ENCODE measurements at places on chromosomes 12 and 14.

DNA sequence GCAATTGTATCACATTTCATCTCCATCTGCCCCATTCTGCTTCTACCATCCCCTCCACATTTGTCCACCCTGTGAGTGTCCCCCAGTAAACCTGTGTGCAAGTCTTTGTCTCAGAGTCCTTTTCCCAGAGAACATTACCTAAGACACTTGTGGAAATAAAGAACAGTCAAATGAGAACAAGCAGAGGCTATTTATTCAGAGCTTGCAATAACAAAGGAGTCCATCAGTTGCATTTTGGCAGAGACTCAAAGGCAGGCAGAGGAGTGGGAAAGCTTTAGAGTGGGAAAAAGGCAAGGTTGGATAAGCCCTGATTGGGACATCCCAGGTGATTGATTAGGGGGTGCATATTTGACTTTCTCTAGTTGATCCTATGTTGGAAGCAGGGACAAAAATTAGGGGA, 18.2 kb upstream of the PPFIBP1 start:
- DNase-seq: no peak

GRCh38 chr12:22860926-22861325, 236.0 kb downstream of the ETNK1 start:
- DNase-seq: no peak

DNA sequence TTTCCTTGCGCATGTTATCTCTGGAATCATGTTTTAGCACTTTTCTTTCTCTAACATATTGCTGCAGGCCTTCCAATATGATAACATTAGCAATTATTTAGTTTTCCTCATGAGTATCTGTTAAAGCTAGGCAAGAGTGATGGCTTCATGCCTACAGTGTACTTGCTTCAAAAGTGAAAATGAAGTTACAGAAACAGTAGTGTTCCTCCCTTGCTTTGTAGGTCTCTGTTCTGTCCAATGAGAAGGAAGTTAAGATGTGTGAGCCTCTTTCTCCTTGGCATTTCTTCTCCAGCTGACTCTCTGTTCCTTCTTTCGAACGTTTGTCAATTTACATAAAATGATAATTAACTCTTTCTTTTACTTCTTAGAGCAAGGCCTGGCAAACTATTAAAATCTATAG, 22.2 kb downstream of the LRRIQ1 start:
- DNase-seq: no peak

DNA sequence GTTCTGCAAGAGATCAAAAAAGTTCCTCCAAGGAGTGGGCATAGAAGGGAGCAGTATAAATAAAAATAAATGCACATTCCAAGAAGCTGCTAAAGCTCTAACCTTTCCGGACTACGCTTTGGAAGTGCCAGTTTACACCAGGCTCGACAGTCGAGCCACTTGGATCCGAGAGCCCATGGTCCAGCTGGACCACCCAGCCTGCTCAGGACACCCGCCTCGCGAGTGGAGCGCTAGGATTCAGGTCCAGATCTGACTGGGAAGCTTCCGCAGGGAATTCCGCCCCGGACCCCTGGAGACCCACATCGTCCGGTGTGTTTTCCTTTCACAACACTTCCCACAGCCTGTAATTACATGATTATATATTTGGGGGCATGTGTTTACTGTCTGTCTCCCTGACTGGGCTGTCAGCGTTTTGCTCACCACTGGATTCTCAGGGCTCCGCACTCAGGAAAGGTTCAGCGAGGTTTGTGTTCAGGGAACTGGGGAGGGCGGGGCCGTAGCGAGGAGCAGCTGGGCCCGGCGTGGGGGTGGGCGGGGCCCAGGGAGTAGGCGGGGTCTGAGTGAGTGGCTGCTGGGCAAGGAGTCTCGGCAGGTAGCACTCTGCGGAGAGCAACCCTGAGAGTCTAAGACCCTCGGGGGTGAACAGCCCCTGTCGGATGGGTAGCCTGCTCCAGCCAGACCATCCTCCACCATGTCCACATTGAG, 52.3 kb upstream of the TMEM263 start:
- peak; percentile 67 for DNase-seq

Measured in mesenchymal stem cell (in vitro differentiated cells and primary cell).